A549 treated with GW870086 at 1 μM for 4 hours (cell line): ENCODE measurements at places on chromosomes 11 and 22. TPM values are rescaled to one million over a fixed set of nuclear protein-coding genes. Genes with fewer than 3 reads are reported as not detected.

ME3 gene
- 13.2 to 19.2 TPM (median 17.2 TPM) in 5 replicates for total RNA-seq

RAC2 gene
- 0.14 to 0.43 TPM (median 0.22 TPM) in 4 of 5 replicates, not detected in the other for total RNA-seq

CYB5R2 gene
- total RNA-seq: 4.0 to 6.8 TPM (median 4.4 TPM) in 5 replicates

WNT7B gene
- 63.4 to 88.8 TPM (median 78.6 TPM) in 5 replicates for total RNA-seq

CATSPERZ gene
- 1.2 to 3.8 TPM (median 2.4 TPM) in 5 replicates for total RNA-seq

RAB30 gene
- total RNA-seq: 5.1 to 7.3 TPM (median 5.7 TPM) in 5 replicates

NCF4 gene
- total RNA-seq: 0.09 to 0.33 TPM in 2 of 5 replicates, not detected in the others

RBM14 gene
- total RNA-seq: 59.5 to 81.7 TPM (median 68.6 TPM) in 5 replicates

IL10RA gene
- total RNA-seq: 0.05 to 0.14 TPM (median 0.09 TPM) in 4 of 5 replicates, not detected in the other

SSTR3 gene
- total RNA-seq: not detected in 5 replicates

SCUBE2 gene
- 0.31 to 0.89 TPM (median 0.75 TPM) in 5 replicates for total RNA-seq

SLC22A12 gene
- total RNA-seq: not detected in 5 replicates

GLB1L2 gene
- total RNA-seq: 1.4 to 2.3 TPM (median 2.0 TPM) in 5 replicates

SLC17A6 gene
- not detected in 5 replicates for total RNA-seq

ZNF214 gene
- 0.45 to 1.2 TPM (median 0.87 TPM) in 5 replicates for total RNA-seq
